Stimulated activated CD8-positive, alpha-beta memory T cell treated with anti-CD3 and anti-CD28 coated beads, Interleukin-4, amount 100 ng/mL, for 1 hour (primary cell): ENCODE measurements at places on chromosomes 4 and X.

GRCh38 chrX:155871934-155872333, 9.2 kb upstream of the VAMP7 start:
- DNase-seq: no peak

DNA sequence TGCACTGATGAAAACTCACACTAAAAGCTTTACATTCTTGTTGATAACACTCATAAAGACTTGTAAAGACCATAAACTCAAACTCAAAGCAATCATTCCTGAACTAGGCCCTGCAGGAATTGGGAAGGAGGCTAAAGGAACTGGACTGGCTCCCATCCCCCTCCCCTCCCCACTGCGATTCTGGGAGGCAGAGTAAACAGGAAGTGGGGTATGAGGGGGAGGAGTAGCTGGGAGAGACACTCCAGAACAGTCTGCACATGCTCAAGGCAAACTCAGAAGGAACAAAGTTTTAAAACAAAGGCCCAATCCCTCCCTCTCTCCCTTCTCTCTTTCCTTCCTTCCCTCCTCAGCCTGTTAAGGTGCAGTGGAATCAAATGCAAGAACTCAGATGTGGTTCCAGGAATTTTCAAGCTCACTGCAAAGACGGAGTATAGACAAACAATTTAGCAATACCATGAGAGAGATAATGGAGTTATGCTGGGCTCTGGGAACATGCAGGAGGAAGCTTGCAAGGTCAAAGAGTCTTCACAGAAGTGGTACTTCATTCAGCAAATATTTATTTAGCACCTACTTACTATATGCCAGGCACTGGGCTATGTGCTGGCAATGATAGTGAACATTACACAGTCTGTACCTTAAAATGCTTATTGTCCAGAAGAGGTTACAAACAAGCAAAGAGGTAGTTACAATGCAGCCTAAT, 15.9 kb downstream of the MID1IP1 start:
- no peak for DNase-seq

DNA sequence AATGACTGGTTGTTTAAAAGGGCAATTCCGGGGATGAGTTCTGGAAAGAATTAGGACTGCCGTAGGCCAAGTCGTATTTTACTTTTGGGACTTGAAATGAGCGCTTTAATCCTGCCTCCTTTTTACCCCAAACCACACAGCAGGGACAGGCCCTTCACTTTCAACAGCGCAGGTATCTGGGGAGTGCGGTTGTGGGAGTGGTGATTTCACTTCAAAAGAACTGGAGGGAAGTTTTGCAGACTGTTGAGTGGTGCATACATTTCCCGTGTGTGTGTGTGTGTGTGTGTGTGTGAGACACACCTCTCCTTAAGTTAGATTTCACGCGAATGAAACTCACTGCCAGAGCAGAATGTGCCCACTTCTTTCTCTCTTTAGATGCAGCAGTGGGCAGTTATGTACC, 2.8 kb downstream of the NHS start:
- DNase-seq: no peak

- no peak for DNase-seq
Observed at GRCh38 chr4:182801636-182802035, 115.5 kb downstream of the DCTD start.

DNA sequence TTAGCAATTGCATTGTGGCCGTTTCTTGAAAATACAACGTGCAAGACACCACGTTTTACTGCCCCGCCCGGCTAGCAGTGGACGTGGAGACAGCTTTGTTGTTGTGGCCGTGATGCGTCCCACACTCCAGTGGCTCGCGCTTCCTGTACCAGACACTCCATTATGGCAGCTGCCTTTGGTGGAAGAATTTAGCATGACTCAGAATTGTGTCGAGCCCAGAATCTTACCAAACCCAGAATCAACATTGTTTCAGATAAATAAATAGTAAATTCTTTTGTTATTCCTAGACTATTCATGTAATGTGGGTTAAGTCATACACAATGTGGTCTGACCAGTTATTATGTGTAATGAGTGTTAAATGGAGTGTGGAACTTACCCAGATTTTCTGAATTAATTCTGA, 25.3 kb upstream of the S100P start:
- DNase-seq: no peak

DNA sequence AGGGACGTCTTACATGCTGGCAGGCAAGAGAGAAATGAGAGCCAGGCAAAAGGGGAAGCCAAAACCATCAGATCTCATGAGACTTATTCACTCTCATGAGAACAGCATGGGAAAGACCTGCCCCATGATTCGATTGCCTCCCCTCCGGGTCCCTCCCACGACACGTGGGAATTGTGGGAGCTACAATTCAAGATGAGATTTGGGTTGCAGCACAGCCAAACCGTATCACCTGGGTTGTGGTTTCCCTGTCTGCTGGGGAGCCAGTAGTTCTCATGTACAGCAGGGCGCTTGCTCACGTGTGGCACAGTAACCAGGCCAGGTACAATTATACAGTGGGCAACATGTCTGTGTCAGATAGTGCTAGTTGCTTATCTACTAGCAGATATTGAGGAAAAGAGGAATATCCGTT, 11.1 kb upstream of the RS1 start:
- no peak for DNase-seq

GRCh38 chrX:13607996-13608365, 38.6 kb downstream of the EGFL6 start:
- DNase-seq: no peak

DNA sequence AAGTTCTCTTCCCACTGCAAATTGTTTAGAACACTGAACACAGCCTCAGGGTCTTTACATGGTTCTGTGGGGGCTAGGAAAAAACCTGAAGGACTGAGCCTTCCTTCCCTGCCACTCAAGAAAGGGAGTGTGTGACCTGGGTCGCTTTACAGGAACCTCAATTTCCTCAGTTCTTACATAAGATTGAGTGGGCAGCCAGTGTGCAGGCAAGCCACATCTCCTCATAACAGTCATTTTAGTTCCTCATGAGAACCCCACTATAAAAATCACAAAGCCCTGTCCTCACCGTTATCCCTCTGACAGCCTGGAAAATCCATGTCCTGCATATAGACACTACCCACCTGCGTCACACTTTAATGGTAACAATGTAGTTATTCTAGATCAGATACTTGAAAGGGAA, 2.1 kb upstream of the ETDC start:
- DNase-seq: no peak

DNA sequence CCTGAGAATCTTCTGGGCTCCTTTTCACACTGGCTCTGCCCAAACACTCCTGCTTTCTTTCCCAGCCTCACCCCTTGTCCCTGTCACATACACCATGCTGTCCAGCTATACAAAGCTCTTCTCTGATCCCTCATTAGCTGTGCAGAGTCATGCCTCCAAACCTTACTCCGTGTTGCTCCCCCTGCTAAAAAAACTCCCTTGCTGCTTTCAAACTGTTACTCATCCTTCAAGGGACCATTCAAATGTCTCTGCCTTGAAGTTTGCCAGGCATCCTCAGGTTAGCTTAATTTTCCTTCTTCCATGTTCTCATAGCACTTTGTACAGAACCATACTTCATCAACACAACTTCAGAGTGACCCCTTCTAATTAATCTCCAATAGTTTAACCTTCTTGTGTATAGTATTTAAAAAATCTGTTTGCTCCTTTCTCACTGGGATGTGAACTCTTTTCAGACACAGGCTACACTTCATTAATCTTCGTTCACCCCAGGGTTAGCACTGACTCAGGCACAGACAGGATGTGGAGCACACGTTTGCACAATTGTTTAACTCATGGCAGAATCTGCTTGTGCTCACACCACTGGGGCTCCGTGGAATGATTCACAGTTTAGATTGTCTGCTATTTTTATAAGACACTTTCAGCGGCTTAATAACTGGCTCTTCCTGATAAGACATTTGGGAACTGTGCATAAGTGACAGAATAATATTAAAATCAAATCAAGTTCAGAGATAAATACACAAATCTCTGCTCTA, 21.4 kb upstream of the SEL1L3 start:
- no peak for DNase-seq

DNA sequence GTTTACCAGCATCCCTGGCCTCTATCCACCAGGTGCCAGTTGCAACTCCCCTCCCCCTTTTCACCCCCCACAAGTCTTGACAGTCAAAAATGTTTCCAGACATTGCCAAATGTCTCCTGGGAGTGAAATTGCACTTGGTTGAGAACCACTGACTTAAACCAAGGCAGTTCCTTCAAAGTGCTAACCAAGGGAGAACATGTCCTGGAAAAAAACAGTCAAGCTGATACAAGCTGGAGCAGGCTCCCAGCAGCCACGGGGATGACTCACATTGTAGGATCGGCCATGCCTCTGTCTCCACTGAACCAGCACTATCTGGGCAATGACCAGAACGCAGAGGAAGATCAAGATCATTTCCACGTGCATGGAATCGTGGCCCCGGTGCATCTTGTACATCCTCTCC, 11.4 kb downstream of the RNF175 start:
- DNase-seq: no peak

DNA sequence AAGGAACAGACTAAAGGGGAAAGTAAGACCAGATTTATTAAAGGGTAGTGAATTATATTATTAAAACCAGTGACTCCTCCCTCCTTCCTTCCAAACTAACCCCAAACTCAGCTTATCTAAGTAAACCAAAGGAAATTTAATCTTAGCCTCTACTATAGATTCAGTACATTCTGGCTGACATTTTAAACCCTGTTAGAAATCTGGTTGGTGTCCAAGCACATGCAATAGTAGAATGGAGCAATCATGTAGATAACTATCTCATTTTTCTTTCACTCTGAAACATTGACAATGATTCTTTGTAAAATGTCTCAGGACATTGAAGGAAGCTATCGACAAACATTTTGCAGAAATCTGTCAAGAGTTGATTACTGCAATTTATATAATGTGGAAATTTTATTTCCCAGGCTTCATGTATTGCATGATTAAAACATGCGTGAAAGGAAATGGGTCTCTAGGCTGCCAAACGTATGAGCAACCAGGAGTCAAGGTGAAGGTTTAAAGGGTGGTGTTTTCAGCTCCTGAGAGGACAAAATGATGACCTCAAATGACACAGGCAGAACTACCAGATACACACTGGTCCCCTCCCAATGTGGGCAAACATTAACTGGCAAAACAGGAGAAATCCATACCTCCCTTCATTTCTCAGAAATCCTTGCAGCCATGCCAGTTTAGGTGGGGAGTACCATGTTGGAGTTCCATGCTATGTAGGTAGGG, 58.2 kb upstream of the RBM47 start:
- DNase-seq: no peak

DNA sequence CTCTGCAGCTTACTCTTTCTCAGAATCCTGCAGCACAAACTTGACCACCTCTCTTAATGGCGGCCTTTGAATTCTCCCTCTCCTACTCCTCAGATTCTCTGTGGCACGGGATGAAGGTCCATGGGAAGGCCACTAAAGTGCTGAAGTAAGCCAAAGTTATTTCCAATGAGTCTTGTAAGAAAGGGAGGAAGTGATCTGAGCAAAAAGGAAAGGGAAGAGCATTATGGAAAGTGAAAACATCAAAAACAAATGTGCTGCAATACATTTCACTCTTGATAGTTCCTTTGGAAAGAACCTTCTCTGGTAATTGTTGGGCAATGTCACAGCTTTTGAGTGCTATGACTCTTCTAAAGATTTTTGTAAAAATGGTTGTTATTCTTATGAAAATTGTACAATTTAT, 54.3 kb upstream of the CAMK2D start:
- DNase-seq: no peak

- DNase-seq: no peak
Observed at GRCh38 chrX:21975812-21976211, 35.3 kb downstream of the SMS start.

DNA sequence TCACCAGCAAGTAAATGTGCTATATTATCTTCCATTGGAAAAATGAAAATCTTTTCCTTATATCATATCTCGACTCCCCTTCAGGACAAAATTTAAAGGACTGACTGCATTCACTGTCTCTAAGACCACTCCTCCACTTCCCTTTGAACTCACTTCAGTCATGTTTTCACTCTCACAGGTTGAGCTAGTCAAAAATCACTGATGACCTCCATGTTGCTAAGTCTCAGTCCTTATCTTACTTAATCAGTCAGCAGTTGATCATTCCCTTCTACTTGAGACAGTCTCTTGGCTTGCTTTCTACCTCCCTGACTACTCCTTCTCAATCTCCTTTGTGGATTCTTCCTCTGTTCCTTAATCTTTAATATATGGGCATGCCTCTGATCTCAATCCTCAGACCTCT, 117.0 kb upstream of the LSM6 start:
- DNase-seq: no peak

GRCh38 chrX:85244450-85245211, 840 bp downstream of the ZNF711 start:
- DNase-seq: no peak
